Non-pigmented ciliary epithelial cell (primary cell): ENCODE measurements at places on chromosomes 2 and 18.

GRCh38 chr2:202693503-202693902 lies 58.7 kb downstream of the FAM117B start:
- DNase-seq = no peak

GRCh38 chr2:53200072-53200471 lies 567.5 kb upstream of the CHAC2 start:
- DNase-seq = no peak

GRCh38 chr2:149364839-149365238 lies 34.5 kb downstream of the LYPD6 start:
- DNase-seq = no peak

DNA sequence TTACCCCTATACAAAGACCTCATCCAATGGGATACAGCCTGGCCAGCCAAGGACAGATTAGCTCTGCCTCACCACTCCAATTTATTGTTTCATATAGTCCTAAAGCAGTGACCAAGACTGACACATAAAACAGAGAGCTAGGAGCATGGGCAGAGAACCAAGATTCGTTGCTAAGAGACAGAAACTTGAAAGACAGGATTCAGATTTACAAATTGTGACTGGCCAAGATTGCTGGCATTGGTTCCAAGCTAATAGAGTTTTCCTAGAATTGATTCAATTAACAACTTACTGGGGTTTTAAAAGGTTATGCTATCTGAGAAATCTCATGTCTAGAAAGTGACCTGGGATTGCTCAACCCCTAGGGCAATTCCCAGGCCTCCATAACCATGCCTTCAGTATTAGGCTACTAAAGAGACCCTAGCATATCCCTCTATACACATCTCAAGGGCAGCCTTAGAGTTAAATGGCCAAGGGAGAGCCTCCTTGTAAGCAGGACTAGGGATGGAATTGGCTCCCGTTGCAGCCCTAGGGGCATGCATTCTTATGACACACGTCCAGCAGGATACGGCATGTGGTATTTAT lies 75.6 kb downstream of the ICOS start:
- DNase-seq = no peak
